Heart left ventricle (tissue), 16 donors: ENCODE measurements at places on chromosomes 4 and X. TPM values are rescaled to one million over a fixed set of nuclear protein-coding genes. Genes with fewer than 3 reads are reported as not detected.

GRCh38 chr4:153804722-153805121 is 15.8 kb upstream of the SFRP2 start:
- DNase-seq: no peak

DNA sequence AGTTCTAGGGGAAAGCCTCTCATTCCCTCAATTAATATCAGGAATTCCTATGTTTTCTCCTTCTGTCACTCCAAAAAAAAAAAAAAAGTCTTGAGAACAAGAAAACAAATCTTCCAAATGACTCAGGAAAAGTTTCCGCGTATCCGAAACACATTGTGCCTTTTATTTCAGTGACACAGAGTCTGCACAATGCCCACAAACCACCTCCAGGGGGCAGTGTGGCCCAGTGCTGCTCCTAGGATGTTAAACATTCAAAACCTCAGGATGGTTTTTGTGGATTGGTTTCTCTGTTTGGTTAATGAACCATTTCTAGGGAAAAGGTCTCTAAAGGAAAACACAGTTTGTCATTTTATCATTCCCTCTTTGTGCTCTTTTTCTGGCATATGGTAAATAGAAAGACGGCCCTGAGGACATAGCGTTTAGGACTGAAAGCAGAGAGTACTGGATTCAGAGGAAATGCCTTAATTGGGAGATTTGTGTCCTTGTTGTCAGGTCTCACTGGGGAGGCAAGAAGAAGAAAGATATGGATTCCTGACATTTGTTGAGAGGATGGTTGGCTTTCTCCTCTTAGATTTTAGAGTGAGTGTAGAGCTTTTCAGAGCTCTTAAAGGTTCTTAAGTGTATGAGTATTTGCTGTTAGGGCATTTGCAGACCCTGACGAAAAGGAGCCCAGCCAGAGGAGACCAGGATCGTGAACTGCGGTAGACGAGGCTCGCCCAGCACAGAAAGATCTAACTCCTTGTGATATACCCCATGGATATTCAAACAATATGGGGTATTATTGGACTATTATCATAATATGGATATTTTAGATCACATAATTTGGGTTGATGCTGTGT is 65.7 kb upstream of the MAP9 start:
- DNase-seq: peak; percentile 87

GRCh38 chr4:25792200-25792791 is 70.5 kb downstream of the SEL1L3 start:
- DNase-seq: no peak

GRCh38 chr4:51830156-51830720 is 12.7 kb upstream of the DCUN1D4 start:
- DNase-seq: no peak

- DNase-seq: no peak
These were observed 170.3 kb downstream of the MOSPD2 start for GRCh38 chrX:15043538-15043937.

- no peak for DNase-seq
These were observed 4.8 kb upstream of the JCHAIN start for GRCh38 chr4:70671091-70671490.

DNA sequence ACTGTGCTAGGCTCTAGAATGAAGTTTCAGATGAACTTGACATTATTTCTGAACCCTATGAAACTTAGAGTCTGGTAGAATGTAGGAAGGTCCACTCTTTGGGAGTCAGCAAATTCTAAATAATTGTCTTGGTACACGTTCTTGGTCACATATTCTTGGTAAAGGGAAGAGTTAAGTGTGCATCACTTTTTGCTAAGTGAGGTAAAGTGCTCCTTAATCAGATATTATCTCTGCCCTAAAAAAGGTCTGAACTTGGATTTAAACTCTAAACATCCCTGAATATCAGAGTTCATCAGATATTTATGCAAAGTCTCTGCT is 7.2 kb downstream of the OCIAD2 start:
- no peak for DNase-seq

GRCh38 chrX:108396188-108396891 is 41.9 kb downstream of the COL4A6 start:
- DNase-seq: no peak

DNA sequence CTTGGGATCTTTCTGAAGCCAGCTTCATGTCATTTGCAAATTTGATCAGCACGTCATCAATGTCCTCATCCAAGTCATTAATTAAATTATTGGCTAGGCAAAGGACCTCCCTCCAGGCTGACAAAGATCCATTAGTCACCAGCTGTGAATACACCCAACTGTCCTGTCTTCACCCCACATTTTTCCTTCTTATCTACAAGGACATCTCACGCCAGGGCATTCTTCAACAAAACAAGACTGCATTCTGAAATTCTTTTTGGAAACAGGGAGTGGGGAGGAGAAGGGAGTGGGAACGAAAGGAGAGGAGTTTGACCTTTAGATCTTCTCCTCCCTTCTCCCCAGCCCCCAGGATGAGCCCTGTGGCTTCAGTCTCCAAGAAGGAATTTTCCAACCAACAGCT is 32.7 kb downstream of the NLGN3 start:
- no peak for DNase-seq

The FGB gene
- 1.6 TPM for total RNA-seq

The HSD17B10 gene
- 93.2 TPM for total RNA-seq

The FDCSP gene
- not detected for total RNA-seq

The ADGRG2 gene
- total RNA-seq: 0.24 TPM

The SRPX2 gene
- total RNA-seq: 8.1 TPM
